Kidney (tissue), 22 donors: ENCODE measurements at places on chromosomes 3 and 15.
A peak's percentile ranks its signal among the peaks of the same experiment; 100 is the strongest.

GRCh38 chr3:156836701-156837100 is 10.5 kb downstream of the LEKR1 start:
- DNase-seq = no peak

- DNase-seq = no peak
Measured at GRCh38 chr3:15477951-15478639, 43.4 kb downstream of the COLQ start.

- DNase-seq = no peak
Measured at GRCh38 chr3:16606398-16606797, 1.2 kb upstream of the DAZL start.

GRCh38 chr3:161266731-161267150 is 45.6 kb downstream of the NMD3 start:
- DNase-seq = no peak

GRCh38 chr3:165805946-165806561 is 31.2 kb downstream of the BCHE start:
- DNase-seq = no peak

- DNase-seq = peak; percentile 48
Measured at GRCh38 chr3:39065197-39065596, 13.4 kb downstream of the WDR48 start.

DNA sequence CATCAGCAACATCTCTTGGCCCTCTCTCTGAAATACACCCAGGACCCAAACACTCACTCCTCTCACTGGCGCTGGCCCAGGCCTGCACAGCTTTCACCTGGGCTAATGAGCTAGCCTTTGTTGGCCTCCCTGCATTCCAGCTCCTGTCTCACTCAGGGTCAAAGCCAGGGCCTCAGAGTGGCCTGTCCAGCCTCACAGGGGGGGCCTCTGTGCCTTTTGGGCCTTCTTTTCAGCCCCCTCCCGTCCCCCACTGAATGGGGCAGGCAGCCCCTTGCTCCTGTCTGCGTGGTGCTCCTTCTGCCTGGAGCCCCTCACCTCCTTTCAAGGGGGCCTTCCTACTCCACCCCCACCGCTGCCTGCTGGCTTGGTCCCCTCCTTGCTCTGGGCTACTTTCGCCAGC is 59.0 kb upstream of the PRR23E start:
- no peak for DNase-seq

DNA sequence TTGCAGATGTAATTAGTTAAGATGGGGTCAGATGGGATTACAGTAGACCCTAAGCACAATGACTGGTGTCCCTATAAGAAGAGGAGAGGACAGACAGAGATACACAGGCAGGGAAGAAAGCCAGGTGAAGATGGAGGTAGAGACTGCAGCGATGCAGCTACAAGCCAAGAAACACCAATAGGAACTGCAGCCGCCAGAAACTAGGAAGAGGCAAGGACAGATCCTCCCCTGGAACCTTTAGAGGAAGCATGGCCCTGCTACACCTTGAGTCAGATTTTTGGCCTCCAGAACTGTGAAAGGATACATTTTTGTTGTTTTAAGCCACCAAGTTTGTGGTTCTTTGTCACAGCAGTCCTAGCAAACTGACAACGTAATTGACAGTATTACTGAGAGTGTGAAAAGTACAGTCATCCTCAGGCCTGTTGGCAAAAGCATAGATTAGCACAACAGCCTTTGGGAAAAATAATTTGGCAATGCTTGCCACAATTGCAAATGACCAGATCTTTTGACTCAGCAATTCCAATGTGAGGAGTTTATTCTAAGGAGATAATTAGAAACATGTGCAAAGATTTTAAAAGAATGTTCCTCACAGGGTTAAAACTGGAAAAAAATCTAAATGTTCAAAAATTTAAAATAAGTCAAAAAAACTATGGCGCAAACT is 82.6 kb upstream of the TJP1 start:
- DNase-seq = no peak

GRCh38 chr3:4060064-4060463 is 243.1 kb upstream of the SETMAR start:
- no peak for DNase-seq

- DNase-seq = peak; percentile 37
Measured at GRCh38 chr3:114624571-114625181, 330.8 kb downstream of the TIGIT start.
